GM12891 (cell line): ENCODE measurements at places on chromosomes 16 and 17.
A peak's percentile ranks its signal among the peaks of the same experiment; 100 is the strongest.

- DNase-seq: no peak
Measured at GRCh38 chr16:1950047-1950446, 4.4 kb downstream of the RPL3L start.

DNA sequence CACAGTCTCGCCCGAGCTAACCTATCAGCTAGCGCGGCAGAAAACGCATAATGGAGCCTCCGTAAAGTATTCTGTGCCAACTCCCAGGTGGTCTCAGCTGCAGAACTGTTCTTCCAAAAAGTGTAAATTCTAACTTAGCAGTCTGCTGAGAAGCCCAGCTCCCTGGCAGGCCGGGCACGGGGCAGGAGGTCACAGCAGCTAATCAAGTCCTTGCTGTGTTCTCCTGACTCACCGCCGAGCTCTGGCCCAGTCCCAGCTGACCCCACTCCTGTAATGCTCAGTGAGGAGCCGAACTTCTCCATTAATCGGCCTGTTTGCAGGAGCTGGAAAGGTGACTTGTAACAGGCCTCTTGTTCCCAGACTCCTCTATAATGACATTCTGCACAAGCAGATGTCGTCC, 193.3 kb downstream of the IRX3 start:
- no peak for DNase-seq

DNA sequence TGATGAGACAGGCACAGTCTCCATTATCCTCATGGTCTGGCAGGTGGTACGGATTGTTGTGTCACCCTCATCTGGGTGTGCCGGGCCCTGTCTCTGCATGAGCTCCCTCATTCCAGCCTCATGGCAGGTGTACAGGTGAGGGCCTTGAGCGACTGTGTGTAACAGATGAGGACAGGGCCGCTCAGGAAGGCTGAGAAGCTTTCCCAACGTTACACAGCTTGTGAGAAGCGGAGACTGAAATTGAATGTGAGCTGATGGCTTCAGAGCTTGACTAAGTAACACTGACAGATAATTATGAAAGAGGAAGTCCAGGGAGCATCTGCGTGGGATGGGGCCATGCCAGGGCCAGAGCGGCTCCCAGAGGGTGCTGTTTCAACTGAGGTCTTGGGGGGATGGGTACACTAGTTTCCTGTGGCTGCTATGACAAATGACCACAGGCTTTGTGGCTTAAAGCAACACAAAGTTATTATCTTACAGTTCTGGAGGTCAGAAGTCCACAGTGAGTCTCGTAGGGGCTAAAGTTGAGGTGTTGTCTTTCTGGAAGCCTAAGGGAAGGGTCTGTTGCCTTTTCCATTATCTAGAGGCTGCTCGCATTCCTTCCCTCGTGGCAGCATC, 36.7 kb downstream of the CMIP start:
- DNase-seq: peak; percentile 89

DNA sequence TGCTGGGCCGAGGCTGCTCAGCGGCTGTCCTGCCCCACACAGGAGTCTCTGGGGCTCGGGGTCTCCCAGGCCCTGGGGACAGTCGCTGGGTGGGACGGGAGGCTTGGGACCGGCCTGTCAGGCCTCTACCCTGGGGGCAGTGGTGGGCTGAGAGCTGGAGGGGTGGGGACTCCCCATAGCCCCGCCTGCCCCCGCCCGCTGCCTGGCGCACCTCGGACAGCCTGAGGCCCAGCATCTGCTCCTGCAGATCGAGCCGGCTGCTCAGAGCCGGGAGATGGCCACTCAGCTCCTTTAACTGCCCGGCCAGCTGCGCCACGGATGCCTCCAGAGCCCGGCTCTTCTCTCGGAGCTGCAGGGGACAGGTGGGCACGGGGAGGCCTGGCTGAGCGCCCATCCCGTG, 6.7 kb downstream of the PERCC1 start:
- no peak for DNase-seq

- no peak for DNase-seq
Measured at GRCh38 chr16:35154627-35155026, 1695.2 kb downstream of the TP53TG3F start.

GRCh38 chr16:31269541-31269940, 9.8 kb downstream of the ITGAM start:
- no peak for DNase-seq

DNA sequence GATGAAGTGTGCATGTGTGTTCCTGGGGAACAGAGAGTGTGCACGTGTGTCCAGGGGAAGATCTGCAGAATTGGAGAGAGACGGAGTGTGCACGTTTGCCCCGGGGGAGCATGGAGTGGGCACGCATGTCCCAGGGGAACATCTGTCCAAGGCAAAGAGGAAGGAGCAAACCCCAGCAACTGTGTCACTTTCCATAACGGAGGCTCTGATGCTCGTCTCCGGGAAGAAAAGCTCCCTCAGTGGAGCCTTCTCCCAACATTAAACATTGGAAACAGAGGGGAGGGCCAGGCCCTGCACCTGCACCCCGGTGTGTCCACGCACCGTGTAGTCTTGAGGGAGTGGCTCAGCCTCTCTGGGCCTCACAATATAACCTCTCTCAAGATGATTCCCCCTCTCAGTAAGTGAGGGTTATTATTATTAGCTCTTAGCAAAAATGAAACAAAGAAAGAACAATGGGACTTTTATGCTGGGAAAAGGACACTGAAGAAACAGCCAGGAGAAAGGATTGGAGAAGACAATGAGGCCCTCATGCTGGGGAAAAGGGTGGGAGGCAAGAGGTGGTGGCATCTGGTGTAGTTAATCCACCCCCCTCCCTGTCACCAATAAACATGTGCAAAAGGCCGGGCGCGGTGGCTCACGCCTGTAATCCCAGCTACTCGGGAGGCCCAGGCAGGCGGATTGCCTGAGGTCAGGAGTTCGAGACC, 7.6 kb downstream of the RAB40B start:
- DNase-seq: no peak
